ENCODE measurements at places on chromosomes 12 and 14.

DNA sequence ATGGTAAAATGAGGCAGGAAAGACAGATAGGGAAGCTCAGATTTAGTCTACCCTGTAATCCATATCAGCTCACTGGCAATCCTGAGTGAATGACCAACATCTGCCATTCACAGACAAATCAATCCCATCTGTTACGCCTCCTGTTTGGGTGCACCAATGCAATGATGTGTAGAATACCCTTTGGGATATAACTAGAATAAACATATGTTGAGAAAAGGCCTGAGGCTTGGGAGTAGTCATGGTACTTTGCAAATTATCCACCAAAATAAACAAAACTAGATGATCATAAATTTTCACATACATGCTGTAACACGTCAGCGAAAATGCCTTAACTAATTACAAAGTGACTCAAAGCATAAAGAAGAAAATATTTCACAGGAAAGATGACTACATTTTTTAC lies 78.8 kb downstream of the KCNC2 start:
- no peak for DNase-seq

DNA sequence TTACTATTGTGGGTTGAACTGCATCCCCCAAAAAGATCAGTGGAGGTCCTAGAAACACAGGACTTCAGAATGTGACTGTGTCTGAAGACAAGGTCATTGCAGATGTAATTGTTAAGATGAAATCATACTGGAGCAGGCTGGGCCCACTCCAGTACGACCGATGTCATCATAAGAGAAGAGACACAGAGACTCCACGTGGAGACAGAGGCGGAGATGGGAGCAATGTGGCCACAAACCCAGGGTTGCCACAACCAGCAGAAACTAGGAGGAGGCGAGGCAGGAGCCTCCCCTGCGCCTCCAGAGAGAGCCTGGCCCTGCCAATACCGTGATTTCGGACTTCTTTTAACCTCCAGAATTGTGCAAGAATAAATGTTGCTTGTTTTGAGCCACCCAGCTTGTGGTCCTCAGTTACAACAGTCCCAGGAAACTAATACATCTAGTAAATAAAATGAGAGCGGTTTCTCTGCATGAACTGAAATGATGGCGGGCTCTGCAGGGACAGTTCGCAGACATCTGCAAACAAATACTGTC lies 25.7 kb upstream of the FZD10 start:
- DNase-seq: no peak

DNA sequence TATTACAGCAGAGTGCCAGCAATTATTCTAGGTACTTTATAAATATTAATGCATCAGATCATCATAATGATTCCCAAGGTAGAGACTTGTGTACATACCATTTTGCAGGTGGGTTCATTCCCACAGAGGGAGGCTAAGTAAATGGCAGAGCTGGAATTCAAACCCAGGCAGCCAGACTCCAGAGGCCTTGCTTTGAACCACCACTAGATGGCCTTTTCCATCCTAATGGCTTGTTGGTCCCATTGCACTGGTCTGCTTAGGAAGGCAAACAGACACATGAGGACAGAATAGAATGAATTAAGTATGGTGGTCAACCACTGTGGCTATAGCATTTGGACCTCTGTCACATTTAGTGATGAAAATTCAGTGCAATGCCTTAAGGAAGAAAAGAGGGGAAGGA lies 158.7 kb downstream of the METTL25 start:
- DNase-seq: no peak

GRCh38 chr12:81416571-81416970 lies 338.7 kb downstream of the ACSS3 start:
- no peak for DNase-seq

DNA sequence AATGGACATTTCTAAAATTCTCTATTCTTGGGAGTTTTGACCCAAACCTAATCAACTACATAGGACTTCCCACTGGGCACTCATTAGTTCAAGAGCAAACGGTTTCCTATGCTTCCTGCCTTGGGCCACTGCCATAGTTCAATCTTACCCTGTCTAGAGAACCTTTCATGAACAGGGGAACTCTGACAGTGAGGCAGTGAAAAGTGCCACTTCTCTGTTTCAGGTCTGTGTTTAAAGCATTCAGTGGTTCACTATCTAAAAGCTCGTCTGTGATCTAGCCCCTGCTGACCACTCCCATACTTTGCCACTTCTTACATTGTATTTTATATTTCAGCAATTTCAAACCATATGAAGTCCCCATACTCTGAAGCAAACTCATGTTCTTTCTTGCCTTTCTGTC lies 122.7 kb upstream of the IGF1 start:
- DNase-seq: no peak

- DNase-seq: no peak
Observed at GRCh38 chr12:89236237-89236636, 116.1 kb downstream of the DUSP6 start.

DNA sequence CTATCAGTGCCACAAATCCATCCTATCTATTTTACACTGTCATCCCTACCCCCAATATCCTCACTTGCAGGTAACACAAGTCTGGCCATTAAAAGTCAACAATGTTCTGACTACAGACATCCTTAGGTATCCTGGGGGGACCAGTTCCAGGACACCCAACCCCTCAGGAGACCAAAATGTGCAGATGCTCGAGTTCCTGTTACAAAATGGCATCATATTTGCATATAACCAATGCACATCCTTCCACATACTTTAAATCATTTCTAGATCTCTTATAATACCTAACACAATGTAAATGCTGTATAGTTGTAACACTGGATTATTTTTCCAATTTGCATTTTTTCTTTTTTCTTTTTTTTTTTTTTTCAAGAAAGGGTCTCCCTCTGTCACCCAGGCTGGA lies 6.9 kb downstream of the SYCP3 start:
- no peak for DNase-seq

DNA sequence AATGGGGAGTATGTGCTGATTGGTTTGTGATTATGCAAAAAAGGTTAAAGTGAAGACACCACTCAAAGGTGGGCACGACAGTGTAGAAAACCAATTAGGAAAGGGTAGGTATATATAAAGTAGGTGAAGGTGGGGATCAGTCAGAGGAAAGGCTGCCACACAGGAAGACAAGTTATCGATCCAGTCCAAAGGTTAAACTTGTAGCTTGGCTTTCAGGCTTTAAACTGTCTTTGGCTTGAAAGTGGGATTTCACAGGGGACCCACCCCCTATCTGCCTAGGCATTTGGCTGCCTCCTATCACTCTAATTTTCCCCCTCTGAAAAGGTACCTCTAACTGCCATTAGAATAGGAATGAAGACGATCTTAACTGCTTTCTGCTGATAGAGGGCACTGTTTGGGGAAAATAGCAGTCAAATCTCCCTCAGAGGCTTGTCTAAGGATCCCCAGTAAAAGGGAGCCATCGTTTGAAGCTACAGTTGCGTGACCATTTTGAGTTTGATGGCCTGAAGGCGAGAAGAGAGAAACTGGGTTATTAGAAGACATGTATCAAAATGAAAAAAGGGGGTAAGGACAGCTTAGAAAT lies 250.2 kb downstream of the GPHN start:
- no peak for DNase-seq

Measured in stimulated activated CD8-positive, alpha-beta memory T cell treated with anti-CD3 and anti-CD28 coated beads, Interleukin-4, amount 100 ng/mL, for 1 hour (primary cell).